ENCODE measurements at places on chromosomes 5 and 9.

DNA sequence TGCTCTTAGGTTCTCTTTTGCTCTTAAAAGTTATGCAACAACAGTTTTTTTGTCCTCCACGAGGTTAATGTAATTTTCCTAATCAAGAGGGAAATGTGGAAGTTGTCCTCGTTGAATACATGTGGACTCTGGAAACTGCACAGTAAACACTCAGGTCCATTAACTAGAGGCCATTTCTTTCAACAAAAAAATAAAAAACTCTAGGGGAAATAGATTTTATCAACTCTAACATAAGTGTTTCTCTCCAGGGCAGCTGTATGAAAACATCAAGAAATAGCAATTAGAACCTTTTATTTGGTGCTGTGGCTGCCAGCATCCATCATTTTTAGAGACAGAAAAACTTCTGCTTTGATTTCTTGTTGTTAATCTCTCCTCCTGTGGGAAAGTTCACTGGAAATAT lies 288.6 kb downstream of the ICE1 start:
- DNase-seq, result no peak

DNA sequence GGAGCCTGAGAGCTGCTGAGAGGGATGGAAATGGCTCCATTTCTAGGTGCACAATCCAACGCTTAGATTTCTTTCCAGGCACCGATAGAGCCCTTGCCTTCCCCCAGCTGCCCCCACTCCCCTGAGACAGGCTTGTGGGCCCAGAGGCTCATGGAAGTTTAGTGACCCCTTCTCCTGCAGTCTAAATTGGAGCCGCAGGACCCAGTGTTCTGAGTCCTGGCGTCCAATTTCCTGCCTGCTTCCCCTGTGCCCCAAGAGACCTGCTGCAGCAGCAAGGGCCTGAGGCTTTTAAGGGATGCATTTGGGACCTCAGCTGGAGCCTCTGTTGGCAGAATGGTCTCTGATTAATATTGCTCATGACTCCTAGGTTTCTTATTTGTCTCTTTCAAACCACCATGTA lies 61.7 kb downstream of the RGS3 start:
- DNase-seq, result no peak

- no peak for DNase-seq
These were observed 994 bp downstream of the IRGM start for GRCh38 chr5:150847334-150847695.

- DNase-seq, result no peak
These were observed 36.3 kb downstream of the TSTD2 start for GRCh38 chr9:97596906-97597305.

GRCh38 chr5:63555874-63556273 lies 406.4 kb downstream of the HTR1A start:
- DNase-seq, result no peak

DNA sequence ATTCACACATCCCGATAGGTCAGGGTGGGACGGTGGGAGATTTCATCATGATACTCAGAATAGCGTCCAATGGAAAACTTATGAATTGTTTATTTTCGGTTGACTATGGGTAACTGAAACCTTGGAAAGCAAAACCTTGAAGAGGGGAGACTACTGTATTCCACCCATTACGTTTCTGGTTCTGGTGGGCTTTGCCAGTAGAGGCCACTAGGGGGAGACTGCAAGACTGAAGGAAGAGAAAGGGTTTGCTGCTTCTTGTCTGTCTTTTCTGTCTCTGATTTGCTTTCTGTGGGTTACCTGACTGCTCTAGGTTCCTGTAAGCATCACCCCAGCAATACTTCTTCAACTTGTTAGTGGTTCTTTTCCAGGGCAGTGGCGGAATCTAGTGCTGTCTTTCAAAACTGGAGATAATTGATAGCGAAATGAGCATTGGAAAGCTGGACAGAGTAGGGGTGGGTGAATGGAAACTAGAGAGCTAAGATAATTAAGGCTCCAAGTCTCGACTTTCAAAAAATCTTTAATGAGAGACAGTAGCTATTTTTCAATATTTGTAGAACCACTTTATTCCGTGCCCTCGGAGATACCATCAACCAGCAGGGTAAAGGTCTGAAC lies 27.0 kb downstream of the GRIN3A start:
- no peak for DNase-seq

- DNase-seq, result no peak
These were observed 56.3 kb downstream of the GDA start for GRCh38 chr9:72205513-72205912.

DNA sequence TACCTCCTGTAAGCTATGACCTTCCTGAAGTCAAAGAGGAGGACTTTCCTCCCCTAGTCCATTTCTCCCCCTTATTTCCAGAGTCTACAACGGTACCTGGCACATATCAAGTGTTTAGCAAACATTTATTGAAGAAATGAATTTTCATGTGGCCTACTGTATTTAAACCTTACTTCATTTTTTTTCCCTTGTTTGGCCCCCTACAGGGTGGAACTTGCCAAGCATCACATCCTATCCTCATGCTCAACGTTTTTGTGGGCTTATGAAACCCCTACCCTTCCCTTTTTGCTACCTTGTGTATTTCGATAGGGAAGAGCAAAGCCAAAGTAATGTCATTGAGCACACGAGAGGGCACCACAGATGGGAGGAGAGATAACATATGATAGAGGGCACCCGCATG lies 1857.8 kb upstream of the WWC1 start:
- DNase-seq, result no peak

- DNase-seq, result no peak
These were observed 90.6 kb upstream of the MIER3 start for GRCh38 chr5:57042524-57042931.

DNA sequence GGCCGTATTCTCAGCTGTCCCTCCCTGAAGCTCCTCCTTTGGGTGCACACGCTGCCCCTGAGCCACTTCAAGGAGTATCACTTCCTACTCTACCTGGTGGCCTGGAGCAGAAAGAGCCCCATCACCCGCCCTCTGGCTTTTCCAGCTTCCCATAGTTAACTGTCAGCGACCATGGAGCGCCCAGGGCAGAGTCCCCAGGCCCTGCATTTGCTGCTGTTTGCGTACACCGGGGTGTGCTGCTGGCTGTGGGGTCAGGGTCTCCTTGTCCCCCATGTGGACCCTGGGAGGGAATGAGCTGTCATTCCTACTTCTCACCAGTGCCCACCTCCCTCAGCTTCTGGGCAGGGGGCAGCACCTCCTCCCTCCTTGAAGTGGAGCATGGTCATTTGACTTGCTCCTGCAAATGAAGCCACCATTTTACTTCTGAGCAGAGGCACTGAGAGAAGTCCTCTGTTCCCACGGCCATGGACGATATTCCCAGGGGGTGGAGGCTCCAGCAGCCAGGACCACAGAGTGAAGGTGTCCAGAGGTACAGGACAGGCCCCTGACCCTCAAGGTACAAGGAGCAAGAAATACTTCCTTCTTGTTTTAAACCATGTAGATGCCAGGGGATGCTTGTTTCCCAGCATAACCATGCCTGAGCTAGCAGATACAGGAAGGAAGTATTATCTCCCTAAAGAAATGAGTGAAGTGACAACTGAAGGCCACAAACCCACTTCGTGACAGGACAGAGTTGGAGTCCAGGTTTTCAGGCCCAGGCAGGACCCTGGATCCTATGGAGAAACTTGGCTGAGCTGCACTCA lies 40.6 kb upstream of the COL5A1 start:
- no peak for DNase-seq

GRCh38 chr5:146018514-146019375 lies 82.4 kb downstream of the SH3RF2 start:
- DNase-seq, result no peak

GRCh38 chr9:135249191-135249590 lies 161.7 kb downstream of the OLFM1 start:
- no peak for DNase-seq
